ENCODE measurements at places on chromosomes 1 and 21.
A peak's percentile ranks its signal among the peaks of the same experiment; 100 is the strongest.

GRCh38 chr1:15950302-15950701 lies 25.6 kb downstream of the ZBTB17 start:
- DNase-seq = peak; percentile 18

DNA sequence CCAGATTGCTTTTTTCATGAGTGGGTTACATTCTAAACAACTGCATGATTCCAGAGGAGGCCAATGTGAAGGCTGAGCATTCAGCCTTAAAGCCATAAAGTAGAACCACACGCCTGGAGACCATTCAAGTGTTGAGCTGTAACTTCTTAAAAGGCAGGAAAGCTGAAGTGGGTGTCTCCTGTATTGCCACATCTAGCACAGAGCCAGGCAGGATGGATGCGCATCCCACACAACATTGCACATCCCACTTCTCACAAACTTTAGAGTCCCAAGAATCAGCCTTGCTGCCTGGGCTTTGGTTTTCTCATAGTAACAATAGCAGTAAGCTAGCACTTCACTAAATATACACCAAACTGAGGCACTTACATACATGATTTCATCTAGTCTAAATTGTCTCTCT lies 151.7 kb downstream of the DAB1 start:
- no peak for DNase-seq

DNA sequence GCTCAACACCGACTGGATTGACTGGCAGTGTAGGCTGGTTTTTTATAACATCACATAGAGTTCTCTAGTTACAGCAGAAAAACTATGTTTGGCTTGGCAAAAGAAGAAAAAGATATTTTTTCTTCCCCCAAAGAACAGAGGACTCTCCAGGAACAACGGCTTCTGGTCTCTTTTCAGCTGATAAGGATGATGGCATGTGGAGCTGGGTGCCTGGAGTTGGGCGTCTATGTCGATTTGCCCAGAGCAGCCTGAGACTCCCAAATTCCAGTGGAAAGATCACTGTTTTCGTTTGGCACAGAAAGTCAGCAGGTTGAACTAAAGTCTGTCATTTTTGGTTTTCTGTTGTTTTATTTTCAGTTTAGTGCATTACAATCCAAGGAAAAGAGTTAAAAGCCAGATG lies 91.1 kb downstream of the SMYD2 start:
- no peak for DNase-seq

GRCh38 chr1:6141592-6141991 lies 38.5 kb downstream of the CHD5 start:
- DNase-seq = no peak

GRCh38 chr21:44797775-44798174 lies 3.8 kb downstream of the UBE2G2 start:
- DNase-seq = no peak

DNA sequence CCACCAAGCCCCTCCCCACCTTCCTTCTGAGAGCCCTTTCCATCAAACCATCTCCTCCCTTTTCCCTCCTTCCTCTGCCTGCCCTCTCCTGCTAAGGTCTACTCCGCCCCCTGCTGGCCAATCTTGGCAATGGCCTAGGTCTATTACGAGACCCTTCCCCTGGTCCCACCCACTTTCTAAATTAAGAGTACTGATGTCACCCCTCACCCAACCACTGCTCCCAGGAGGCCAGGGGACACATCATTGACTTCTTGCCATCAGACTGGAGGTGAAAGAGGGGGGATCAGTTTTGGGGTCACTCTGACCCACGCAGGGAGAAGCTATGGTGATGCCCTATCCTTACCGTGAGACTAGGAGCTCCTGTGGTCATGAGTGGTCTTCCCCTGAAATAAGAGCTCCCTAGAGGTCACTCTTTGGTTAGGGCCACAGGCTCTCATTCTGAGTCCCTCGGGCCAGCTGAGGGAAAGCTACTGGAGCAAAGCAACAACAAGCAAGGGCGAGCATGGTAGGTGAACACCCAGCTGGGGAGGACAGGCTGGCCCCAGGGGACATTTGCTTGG lies 34.6 kb upstream of the S100A7 start:
- DNase-seq = peak; percentile 74

DNA sequence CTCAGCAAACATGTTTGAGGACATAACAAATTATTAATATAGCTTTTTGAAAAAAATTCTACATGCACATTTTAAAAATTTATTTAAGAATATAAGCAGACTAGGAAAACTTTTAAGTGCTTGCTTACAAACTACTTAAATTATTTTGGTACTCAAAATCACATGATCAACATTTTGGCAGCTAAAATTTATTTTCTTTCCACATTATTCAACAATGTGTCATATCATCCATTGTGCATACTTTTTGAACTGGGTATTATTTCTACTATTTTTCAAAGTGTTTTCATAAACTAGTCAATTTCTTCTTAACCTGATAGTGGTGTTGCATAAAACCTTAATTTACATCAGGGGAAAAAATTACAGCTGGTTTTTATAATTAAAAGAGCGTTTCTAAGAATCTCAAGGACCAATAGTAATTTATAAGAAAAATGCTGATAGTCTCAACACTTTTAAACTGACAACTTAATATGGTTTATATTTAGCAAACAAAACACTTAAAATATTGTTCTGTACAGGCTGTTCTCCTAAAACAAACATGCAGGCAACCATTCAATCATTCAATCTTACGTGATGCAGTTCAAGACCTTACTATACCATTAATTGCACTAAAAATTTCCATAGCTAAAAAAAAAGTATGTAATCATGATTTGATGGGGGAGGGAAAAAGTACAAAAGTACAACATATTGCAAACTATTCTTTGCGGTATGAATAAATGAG lies 105.0 kb downstream of the GPATCH2 start:
- no peak for DNase-seq

DNA sequence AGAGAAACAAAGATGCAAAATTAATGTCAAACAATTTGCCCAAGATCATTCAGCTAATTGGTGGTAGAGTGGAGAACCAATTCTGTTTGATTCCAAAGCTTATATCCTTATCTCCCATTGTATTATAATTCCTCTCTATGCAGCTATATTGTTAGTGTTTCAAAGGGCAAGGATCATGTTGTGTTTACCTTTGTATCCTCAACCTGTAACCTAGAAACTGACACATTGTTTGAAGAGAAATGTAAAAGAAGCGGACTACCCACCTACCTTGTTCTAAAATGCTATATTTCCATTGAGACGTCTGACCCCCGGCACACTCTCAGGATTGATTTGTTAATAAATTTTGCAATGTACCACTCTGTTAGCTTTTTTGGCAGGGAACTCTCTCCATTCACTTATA lies 9.3 kb downstream of the RAVER2 start:
- DNase-seq = no peak

DNA sequence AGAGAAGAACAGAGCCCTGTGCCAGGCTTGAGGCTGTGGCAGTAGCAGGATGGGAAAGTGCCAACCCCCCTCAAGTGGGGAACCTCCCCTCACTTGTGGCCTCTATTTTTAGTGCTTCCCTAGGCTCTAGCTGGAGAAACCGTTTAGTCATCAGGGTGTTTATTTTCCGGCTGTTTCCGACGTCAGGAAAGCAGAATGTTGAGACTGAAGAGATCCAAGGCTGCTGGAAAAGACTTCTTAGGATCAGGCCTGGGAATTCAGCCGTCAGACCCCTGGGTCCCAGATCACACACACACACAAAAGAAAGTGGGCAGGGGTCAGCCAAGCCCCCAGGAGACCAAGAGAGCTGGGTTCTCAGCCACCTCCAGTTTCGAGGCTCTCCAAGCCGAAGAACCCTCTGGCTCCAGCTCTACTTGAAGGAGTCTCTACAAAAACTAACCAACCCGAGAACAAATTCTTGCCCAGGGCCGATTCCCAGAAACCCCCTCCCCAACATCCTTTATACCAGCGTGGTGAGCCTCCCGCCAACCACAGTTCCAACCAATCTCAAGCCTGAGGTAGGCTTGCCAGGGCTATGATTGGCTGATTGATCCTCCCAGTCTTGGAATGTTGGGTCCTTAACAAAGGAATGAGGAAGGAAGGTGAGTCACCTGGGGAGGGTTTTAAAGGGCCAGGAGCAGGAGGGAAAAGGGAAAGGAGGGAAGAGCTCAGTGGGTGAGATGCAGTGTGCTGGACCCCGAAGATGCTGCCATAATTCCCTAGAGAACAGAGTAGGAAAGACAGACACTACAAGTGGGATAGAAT lies 2.5 kb upstream of the MEF2D start:
- no peak for DNase-seq

GRCh38 chr1:243763806-243764205 lies 86.2 kb downstream of the AKT3 start:
- DNase-seq = no peak

- DNase-seq = no peak
Measured at GRCh38 chr1:154792899-154793298, 77.2 kb downstream of the KCNN3 start.

DNA sequence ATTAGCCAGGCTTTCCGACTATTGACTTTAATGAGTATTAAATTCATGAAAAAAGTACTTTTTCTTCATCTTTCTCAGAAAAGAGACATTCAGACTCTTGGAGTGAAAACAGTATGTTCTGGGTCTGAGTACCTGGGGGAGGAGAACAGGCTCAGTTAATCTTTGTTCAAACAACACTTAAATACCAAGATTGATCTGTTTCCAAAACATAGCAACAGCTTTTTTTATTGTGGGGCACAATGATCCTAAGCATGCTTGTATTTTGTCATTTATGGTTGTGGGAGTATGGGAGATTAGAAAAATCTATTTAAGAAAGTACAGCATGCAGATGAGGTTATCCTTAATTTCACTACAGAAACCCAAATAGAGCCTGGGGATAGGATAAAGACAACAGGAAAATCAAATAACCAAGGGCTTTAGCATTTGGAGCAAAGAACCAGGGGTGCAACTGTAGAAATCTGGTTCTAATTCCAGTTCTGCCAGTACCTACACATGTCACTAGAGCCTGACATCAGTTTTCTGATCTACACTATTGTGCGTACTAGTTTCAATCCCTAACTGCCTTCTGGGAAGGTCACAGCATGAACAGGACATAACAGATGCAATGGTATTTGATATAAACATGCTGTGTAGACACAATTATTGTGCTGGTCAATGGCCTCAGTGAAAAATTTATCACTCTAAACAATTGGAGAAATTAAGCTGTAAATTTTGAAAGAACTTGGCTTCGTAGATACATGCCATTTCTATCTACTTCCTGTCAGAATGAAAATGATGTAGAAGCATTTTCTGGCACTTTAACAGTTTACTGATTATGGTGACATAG lies 91.2 kb downstream of the KCNK1 start:
- no peak for DNase-seq

DNA sequence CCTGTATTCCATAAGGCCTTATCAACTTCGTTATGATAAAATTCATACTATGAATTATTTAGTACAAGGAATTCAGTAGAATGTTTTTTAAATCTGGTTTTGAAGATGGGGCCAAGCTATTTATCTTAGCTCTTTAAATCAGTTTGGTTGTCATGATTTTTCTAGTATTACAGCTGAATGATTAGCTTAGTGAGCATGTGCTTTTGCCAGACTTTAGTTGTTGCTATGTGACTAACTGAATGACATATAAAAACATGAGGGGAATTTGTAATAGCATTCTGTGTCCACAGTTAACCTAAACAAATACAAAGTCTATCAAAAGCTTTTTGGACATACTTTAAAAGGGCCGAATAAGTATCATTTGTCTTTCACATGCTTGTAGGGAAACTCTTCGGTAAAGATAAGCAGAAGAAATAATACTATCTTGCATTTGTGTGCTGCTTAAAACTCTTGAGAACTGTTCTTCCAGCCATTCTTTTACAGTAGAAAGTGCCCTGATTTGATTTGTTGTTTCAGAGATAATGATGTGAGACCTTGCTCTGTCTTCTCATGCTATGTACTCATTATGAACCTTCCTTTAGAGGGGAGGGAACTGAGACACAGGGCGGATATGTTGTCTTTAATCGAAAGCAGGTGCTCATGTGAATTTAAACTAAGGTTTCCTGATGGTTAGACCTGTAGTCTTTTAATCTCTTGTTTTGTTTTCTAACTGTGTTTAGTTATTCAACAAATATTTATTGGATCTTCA lies 18.8 kb downstream of the NEK7 start:
- DNase-seq = no peak

DNA sequence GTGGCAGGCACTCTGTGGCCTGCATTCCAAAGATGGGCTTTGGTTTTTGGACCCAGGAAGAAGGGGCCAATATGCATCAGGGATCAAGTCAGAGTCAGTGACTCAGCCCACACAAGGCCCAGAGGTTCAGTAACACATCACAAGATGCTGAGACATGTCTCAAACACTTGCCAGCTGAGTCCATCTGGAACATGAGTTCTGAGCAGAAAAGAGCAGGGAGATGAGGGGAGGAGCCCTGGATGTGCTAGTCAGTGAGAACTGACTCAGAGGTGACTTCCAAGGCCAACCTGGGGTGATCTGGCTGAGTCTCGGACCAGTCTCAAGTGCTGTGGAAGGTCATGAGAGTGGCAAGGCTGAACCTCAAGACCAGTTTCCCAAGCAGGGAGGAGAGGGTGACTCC lies 150.1 kb downstream of the CDC7 start:
- DNase-seq = no peak

- no peak for DNase-seq
Measured at GRCh38 chr1:242187816-242188215, 188.9 kb upstream of the MAP1LC3C start.

- DNase-seq = no peak
Measured at GRCh38 chr1:205319081-205320018, 2.2 kb downstream of the NUAK2 start.

- DNase-seq = no peak
Measured at GRCh38 chr1:89170170-89171066, 5.4 kb downstream of the GBP7 start.

- DNase-seq = no peak
Measured at GRCh38 chr1:85460555-85461088, 4.3 kb downstream of the DDAH1 start.

DNA sequence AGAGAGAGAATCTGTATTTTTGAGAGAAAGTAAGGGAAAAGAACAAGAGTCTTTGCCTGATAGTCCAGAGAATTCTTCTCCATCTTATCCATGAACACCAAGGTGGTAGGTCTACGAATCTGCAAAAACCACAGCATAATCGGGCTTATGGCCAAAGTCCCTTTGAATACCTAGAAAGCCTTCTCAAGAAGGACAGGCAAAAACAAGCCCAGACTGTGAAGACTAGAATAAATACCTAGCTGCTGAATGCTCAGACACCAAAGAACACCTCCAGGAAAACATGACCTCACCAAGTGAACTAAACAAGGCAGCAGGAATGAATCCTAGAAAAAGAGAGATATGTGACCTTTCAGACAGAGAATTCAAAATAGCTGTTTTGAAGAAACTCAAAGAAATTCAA lies 79.2 kb downstream of the HFM1 start:
- DNase-seq = no peak

GRCh38 chr1:84936116-84936810 lies 43.3 kb upstream of the LPAR3 start:
- DNase-seq = no peak

- no peak for DNase-seq
Measured at GRCh38 chr1:169594391-169594790, 8.1 kb upstream of the F5 start.

- no peak for DNase-seq
Measured at GRCh38 chr1:190679044-190679443, 201.4 kb upstream of the BRINP3 start.

All from stimulated activated CD8-positive, alpha-beta memory T cell treated with anti-CD3 and anti-CD28 coated beads, Interleukin-7, amount 100 ng/mL, for 24 hours (primary cell).